ENCODE measurements at places on chromosomes 2 and 18.
A peak's percentile ranks its signal among the peaks of the same experiment; 100 is the strongest.

DNA sequence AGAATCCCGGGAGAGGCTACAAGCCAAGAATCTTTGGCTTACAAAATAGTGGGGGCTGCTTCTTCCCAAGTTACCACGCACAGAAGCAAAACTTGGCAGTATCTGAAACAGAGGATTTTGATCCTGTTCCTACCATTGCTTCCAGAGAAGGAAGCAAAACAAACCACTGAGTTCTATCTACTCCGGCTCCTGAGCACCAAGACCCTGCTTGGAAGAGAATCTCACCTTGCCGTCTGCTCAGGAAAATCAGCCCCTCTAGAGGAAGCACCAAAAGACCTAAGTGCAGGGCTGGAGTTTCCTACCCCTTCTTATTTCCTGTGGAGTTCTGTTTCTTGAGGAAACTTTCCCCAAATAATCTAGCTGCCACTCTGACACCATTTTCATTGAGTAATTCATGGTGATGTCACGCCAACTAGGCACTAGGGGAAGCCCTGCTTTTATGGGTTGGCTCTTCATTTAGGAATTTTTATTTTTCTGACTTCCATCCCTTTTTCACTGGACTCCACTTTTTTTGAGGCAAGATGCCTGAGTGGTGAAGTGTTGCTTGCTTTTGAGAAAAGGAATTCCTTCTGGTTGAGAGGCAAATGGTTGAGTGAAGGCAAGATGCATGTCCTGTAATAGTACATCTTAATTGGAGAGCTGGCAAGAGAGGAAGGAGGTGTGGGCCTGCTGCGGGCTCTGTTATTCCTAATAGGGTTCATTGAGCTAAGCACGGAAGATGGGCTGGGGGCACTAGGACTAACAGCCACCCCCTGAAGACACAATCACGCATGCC, 36.8 kb upstream of the EML4 start:
- no peak for DNase-seq

GRCh38 chr18:37304012-37304680, 261.5 kb downstream of the CELF4 start:
- no peak for DNase-seq

DNA sequence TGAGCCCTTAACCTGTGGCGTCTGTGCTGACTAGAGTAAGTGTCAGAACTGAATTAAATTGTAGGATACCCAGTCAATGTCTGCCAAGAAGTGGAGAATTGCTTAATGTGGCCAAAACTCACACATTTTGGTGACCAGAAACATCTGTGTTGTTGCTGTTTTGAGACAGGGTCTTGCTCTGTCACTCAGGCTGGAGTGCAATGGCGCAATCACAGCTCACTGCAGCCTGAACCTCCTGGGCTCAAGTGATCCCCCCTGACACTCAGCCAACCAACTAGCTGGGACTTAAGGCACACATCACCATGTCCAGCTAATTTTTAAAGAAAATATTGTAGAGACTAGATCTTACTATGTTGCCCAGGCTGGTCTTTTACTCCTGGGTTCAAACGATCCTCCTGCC, 34.4 kb upstream of the RTN4 start:
- no peak for DNase-seq

DNA sequence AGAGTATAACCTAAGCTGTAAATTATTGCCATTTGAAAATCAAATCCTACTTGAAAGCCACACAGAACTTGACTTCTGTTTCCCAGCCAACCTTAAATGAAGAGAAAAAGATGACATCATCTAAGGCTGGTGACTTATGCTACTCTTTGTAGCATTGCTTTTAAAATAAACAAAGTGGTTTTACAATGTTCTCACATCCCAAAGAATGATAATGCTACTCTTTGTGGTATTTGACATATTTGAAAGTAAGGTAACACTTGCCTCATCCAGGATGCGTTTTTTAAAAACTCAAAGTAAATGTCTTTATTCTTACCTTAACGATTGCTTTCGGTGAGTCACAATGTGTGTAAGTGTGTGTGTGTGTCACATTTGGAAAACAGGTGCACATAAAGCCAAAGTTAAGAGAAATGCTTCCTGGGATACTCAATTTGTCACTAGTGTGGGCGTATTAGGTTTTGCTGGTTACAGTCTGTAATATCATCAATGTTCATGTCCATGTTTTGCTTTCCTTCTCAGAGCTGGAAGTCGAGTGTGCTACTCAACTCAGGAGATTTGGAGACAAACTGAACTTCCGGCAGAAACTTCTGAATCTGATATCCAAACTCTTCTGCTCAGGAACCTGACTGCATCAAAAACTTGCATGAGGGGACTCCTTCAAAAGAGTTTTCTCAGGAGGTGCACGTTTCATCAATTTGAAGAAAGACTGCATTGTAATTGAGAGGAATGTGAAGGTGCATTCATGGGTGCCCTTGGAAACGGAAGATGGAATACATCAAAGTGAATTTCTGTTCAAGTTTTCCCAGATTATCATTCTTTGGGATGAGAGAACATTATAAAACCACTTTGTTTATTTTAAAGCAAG, 2.6 kb downstream of the PMAIP1 start:
- DNase-seq = peak; percentile 14

- no peak for DNase-seq
Measured at GRCh38 chr2:217004656-217005055, 144.8 kb upstream of the TNP1 start.

GRCh38 chr2:31950946-31951562, 59.8 kb downstream of the MEMO1 start:
- no peak for DNase-seq

- no peak for DNase-seq
Measured at GRCh38 chr2:219576505-219577388, 4.6 kb downstream of the INHA start.

GRCh38 chr2:70890469-70891065, 45.1 kb upstream of the ATP6V1B1 start:
- DNase-seq = no peak

DNA sequence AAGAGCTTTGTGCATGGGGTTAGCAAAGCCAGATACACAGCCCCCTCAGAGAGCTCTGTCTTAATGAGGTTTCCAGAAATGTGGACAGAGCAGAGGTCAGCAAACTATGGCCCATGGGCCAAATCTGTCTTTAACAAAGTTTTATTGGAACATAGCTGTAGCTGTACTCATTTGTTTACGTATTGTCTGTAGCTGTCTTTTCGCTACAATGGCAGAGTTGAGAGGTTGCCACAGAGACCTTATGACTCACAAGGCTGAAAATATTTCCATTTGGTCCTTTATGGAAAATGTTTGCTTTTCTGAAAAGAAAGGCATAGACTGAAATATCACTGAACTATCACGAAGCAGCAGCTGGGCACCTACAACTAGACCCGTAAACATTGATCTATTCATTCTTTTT, 841.8 kb downstream of the SLC4A3 start:
- DNase-seq = no peak

- DNase-seq = no peak
Measured at GRCh38 chr2:240329778-240330177, 105.7 kb upstream of the GPC1 start.

GRCh38 chr2:40625849-40626248, 174.0 kb upstream of the SLC8A1 start:
- DNase-seq = no peak

DNA sequence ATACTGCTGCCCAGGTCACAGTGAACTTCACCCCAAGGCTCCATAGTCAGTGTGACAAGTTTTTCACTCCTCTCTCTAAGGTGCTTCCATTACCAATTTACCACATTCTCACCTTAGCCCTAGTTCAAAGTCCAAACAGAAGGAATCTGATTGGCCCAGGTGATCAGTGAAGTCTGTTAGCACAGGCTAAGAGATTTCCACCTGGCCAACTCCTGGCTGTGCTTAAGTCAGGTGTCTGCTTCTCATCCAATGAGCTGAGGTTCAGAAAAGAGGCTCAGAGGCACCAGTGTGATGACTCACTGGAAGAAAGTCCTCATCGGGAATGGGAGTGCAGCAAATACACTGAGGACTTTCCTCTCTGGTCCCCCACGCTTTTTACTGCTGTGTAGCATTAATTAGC, 164.4 kb upstream of the MGAT5 start:
- no peak for DNase-seq

- DNase-seq = no peak
Measured at GRCh38 chr2:5915881-5916310, 223.7 kb downstream of the SOX11 start.

DNA sequence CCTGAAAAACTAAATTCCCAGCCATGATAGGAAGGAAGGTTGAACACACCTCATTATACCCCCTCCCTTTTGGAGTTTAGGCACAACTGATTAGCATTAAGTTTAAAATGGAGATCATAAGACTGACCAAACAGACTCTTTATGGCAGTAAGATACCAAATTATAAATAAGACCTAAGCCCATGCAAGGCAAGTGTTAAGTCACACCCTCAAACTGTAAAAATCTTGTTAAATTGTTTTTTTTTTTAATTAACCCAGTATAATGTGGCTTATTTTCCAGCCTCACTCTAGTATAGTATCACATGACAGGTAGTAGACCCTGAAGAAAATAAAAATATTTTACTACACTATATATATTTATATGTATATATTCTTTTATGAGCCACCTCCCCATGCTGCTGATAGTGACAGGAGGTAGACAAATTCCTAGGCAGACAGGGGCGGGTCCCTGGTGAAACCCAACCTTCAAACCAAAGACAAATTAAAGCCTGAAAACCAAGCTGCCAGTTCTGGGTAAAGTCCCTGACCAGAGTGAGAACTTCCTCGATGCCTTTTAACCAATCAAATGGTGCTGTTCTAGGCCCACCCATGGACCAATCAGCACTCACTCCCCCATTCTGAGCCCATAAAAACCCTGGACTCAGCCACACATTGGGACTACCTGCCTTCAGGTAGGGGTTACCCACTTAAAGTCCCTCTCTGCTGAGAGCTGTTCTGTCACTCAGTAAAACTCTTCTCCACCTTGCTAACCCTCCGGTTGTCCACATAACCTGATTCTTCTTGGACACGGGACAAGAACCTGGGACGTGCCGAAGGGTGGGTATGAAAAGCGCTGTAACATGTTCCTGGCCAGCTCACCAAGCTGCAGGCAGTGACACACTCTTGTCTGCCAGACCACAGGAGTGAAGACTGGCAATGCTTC, 123.9 kb upstream of the B3GNT2 start:
- no peak for DNase-seq

GRCh38 chr2:190716176-190716807, 67.4 kb downstream of the NAB1 start:
- no peak for DNase-seq

DNA sequence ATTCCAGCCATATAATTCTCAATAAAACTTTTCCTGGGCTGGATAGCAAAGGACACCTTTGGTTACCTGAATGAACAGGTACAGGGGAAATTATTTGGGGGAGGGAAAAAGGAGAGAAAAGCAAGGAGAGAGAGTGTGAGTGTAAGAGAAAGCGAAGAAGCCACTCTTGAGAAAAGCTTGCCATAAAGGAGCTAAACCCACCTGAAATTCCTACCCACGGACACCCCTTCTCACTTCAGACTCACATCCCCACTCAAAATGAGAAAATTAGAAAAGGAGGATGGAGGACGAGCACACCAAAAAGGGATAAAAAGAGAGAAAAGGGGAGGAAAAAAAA, 354 bp downstream of the ZEB2 start:
- no peak for DNase-seq

DNA sequence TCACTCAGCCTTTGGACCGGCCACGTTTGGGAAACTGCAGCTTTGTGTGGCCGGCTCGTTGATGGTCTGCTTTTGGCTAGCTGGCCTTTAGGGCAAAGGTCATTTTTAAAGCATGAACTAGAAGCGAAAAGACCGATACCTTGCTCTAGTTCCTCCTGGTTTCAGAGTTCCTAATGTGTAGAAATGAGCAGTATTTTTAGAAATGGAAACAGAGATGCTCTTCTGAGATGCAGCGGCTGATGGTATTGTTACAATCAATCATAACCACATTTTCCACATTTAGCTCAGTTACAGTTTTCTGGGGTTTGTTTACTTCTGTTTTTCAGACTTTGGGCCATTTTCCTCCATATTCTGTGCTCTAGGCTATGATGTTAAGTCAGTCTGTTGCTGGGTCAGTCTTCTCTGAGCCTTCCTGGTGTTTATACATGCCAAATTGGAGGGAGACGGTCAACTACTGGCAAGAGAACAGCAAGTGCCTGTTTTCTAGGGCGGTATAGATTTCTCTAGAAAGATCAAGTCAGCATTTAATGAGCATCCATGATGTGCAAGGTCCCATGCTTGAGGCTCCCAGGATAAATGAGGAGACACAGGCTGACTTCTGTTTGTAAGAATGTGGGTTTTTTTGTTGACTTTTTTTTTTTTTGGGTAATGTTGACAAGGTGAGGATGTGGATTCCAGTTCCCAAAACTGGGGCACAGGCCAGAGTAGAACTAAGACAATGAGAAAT, 28.0 kb downstream of the RNF144A start:
- no peak for DNase-seq

DNA sequence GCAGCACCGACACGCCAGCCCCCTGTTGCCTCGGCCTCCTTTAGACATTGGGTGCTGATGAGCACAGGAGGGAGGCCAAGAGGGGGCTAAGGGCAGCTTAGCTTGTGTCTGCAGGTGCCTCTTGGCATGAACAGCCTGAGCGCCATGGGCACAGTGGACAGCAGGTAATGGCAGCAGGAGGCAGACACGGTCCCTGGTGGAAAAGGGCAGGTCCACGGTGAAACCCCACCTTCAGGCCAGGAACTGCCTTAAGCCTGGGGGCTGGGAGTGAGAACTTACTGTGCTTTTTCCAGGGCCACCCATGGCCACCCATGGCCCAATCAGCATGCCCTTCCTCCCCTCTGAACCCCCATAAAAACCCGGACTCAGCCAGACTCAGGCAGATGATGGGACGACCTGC, 633.4 kb upstream of the TMEFF2 start:
- DNase-seq = no peak

DNA sequence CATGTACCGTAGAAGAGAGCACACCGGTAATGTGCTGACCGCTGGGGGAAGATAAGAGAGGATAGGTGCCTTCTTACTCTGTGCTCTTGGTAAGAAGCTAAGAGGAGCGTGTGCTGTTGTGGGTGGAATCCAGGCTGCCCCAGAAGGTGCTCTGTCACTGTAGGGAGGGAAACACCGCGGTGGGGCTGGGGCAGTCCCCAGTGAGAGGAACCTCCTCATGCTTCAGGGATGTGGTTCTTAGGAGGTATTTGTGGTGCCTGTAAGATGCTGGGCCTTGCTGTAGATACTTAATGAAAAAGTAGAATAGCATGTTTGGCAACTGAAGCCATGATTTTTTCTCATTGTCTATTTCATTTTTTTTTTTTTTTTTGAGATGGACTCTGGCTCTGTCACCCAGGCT, 1.1 kb downstream of the COLEC11 start:
- no peak for DNase-seq

- no peak for DNase-seq
Measured at GRCh38 chr2:148238561-148238960, 217.7 kb downstream of the MBD5 start.

- no peak for DNase-seq
Measured at GRCh38 chr2:230158468-230158867, 61.3 kb downstream of the SP110 start.

GRCh38 chr2:106782681-106783080, 103.3 kb downstream of the ST6GAL2 start:
- no peak for DNase-seq

GRCh38 chr18:76953156-76953555, 130.8 kb downstream of the ZNF236 start:
- no peak for DNase-seq

- no peak for DNase-seq
Measured at GRCh38 chr2:191417746-191418145, 172.5 kb downstream of the MYO1B start.

- no peak for DNase-seq
Measured at GRCh38 chr2:52340171-52340570, 1308.2 kb upstream of the NRXN1 start.

GRCh38 chr18:62288665-62289008, 36.5 kb upstream of the TNFRSF11A start:
- DNase-seq = no peak
